ENCODE measurements at places on chromosomes 12 and 14.

GRCh38 chr12:96493106-96493505, 3.7 kb downstream of the CFAP54 start:
- DNase-seq = no peak

GRCh38 chr14:23443411-23443812, 8.0 kb upstream of the MYH7 start:
- DNase-seq = no peak

- DNase-seq = no peak
These were observed 222.7 kb upstream of the NOVA1 start for GRCh38 chr14:26820572-26820971.

GRCh38 chr14:88106377-88106776, 101.4 kb downstream of the GPR65 start:
- no peak for DNase-seq

- DNase-seq = no peak
These were observed 1.2 kb downstream of the GSC start for GRCh38 chr14:94768521-94769390.

All from activated CD4-positive, alpha-beta T cell treated with anti-CD3 and anti-CD28 coated beads for 4 hours (primary cell).